A172 (cell line): ENCODE measurements at places on chromosomes 2 and 18. TPM values are rescaled to one million over a fixed set of nuclear protein-coding genes. Genes with fewer than 3 reads are reported as not detected.

Gene CD207
- 0.14 TPM in 1 of 2 replicates, not detected in the other for total RNA-seq

Gene AMER3
- not detected in 2 replicates for total RNA-seq

Gene ALK
- total RNA-seq = 0.07 and 0.26 TPM in 2 replicates

Gene CCDC121
- 1.6 and 6.5 TPM in 2 replicates for total RNA-seq

Gene TMEM17
- 3.7 and 5.6 TPM in 2 replicates for total RNA-seq

Gene UGT1A7
- not detected in 2 replicates for total RNA-seq

Gene LDLRAD4
- 5.7 and 8.9 TPM in 2 replicates for total RNA-seq

Gene CRYGC
- total RNA-seq = not detected in 2 replicates

- DNase-seq = no peak
Observed at GRCh38 chr2:121343191-121343590, 58.2 kb upstream of the TFCP2L1 start.

- no peak for DNase-seq
Observed at GRCh38 chr2:11512431-11512830, 21.4 kb upstream of the GREB1 start.

GRCh38 chr18:10318691-10318970, 135.8 kb upstream of the APCDD1 start:
- DNase-seq = no peak

GRCh38 chr2:151261977-151262291, 271 bp upstream of the RBM43 start:
- no peak for DNase-seq

DNA sequence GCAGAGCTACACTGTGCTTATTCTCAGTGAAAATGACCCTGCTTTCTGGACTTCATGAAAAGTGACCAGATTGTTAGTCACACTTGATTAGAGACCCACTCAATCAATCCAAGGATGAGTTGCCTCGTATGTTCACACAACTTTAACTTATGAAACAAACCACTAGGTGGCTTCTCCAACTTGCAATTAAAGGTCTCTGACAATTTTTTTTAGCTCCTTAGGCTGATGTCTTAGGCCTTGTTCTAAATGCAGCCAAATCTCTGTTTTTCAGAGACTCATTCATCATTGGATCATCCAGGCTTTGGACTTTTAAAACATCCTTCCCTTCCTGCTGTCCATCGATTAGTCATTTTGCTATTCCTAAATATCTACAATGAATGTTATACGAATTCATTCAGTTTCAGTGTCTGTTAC, 63.4 kb downstream of the MREG start:
- peak; percentile 50 for DNase-seq

- DNase-seq = no peak
Observed at GRCh38 chr18:8626414-8627106, 17.3 kb downstream of the RAB12 start.

GRCh38 chr2:229611360-229611759, 103.0 kb downstream of the DNER start:
- peak; percentile 60 for DNase-seq

DNA sequence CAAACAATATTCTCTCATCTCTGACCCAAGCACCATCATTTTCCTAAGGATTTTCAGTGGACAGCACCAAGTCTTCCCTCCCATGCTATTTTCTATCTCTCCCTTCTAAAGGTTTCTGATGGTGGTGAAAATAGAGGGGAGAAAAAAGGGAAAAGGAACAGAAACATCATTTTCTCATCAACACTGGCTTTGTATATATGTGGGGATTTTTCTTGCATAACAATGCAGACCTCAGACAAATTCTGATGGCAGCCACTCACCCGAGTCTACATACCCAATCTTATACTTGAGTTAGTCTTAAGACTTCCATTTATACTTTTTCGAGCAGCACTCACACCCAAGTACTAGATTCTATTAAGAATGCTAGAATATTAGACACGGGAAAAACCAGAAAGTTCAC, 95.8 kb downstream of the TMEM163 start:
- no peak for DNase-seq

DNA sequence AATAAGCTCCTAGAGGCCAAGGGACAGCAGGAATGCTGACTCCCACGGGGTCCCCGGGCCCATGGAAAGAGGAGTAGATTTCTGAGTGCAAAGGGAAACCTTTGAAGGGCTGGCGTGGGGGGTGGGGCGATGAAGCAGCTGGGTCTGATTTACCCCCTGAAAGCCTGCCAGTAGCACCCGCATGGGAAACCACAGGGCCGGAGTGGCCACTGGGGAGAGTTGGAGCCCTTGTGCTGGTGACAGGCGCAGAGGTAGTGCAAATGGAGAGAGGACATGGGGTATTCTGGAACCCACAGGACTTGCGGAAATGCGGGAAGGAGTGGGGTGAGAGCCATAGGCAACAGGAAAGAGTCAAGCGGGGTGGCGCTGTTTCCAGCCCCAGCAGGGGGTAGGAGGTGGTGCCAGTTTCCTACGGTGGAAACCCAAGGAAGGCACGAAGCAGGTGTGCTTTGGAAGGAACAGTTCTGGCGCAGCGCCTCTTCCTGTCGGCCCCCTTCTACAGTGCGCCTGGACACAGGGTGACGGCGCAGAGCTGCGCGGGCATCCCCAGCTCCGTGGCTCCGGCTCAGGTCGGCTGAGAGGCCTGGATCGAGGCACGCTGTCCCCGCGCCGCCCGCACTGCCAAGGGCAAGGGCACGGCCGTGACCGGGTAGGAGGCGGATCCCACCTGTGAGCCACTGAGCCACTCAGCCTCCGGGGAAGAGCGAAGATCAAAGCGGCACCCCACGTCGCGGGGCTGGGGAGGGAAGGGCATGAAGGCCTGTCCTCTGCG, 149.0 kb upstream of the GLI2 start:
- no peak for DNase-seq

DNA sequence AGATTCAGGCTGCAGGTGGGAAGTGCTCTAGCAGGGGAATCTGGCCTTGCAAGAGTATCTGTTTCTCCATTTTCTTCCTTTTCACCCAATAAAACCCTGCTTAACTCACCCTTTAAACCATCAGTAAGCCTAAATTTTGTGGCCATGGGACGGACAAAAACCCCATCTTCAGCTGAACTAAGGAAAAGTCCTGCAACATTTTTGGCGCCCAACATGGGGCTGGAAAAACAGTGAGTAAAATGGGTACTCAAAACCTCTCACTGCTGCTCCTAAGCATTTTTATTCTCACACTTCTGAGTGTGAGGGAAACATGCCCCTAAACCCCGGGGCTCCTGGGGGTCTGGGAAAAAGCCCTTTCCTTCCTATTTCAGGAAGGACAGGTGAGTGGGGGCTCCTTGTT, 414.3 kb downstream of the ZNF804A start:
- no peak for DNase-seq

DNA sequence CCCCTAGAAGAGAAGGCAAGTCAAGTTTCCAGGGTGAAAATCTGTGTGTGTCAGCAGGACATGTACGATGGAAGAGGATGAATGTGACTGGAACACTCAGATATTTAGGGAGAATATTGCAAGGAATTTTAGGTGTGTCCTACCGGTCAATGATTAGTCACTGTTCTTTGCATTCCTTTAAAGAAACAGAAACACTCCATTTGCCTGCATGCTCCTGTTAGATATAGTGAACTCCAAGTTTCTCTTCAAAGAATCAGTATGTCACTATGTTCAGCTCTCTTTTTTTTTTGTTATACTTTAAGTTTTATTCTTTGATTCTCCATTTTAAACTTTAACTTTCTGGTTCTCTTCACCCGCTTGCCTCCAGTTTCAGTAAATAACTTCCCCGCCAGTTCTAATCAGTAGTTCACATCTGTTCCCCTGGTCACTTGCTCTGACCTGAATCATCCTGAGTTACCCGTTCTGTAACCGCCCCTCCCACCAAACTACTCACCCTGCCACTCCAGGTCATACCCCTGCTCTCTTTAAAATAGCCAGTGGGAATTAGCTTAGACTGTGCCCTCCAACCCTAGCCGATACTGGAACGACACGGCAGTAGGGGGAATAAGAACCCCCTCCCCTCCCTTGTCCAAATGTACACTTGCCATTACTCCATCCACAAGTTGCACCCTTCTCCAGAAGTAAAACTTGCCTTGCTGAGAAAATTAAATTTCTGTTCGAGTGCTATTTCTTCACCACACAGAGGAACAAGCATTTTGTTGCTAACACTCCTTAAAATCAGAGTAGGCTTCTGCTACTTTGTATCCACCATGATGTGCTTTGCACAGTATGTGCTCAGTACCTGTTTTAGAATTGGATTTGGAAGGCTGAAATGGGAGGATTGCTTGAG, 268.4 kb downstream of the METTL4 start:
- DNase-seq = peak; percentile 88

DNA sequence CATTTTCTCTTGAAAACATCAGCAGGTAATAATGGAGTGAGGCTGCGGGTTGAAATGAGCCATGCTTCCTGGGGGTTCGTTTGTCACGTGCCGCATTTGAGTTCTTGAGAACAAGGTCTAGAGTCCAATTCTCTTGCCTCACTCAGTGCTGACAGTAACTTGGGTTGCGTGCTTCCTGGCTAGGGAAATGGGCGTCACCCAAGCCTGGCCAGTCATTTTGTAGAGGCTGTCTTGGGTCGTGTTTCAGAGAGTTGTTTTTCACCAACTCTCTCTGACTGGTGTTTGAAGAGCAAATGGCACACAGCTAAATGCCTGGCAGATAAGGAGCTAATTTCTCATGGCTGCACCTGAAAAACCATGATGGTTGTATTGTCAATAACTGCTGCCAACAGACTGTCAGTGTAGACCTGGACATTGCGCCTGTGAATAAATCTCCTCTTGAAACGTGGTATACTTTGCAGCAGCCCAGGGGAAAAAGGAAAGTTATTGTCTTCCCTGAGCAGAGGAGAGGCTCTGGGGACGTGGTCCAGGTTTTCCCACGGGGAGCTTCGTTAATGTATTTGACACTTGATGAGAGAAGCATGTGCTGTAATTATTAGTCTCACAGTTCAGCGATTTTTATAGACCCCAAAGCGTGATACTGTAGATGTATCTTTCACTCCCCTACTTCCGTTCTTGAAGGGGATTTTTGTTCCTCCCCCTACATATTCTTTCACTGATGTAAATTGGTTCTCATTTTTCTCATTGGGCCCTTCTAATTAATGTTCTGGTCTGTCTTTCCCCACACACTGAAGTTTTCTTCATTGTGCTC, 196.0 kb downstream of the FHOD3 start:
- no peak for DNase-seq

GRCh38 chr2:128608921-128609880, 290.5 kb upstream of the HS6ST1 start:
- DNase-seq = no peak
